ENCODE measurements at places on chromosomes 13 and 19. TPM values are rescaled to one million over a fixed set of nuclear protein-coding genes. Genes with fewer than 3 reads are reported as not detected.

GRCh38 chr13:41018602-41018948 lies 541 bp downstream of the ELF1 start:
- H3K4me1 ChIP-seq: peaks cover 13% of the 10 kb centered on the region
- no peak for DNase-seq
- no peaks in the 10 kb centered on the region for H3K27me3 ChIP-seq

DNA sequence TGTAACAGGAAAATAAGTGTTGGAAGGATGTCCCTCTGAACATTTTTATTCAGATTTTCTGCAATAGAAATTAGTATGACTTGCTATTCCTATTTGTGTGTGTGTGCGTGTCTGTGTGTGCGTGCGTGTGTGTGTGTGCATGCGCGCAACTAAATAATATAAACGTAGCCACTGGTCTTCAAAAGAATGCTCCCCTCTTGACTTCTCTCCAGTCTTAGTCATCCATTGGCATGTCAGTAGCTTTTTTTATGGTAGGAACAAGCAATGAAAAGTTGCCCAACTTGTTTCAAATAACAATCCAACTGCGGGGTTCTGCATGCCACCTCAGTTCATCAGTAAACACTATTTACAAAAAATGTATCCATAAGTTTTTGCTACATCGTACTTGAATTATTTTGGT lies 249.6 kb downstream of the GPC6 start:
- H3K36me3 ChIP-seq: no peaks in the 10 kb centered on the region
- H3K27me3 ChIP-seq: no peaks in the 10 kb centered on the region
- H3K27ac ChIP-seq: no peak overlapping the region

DNA sequence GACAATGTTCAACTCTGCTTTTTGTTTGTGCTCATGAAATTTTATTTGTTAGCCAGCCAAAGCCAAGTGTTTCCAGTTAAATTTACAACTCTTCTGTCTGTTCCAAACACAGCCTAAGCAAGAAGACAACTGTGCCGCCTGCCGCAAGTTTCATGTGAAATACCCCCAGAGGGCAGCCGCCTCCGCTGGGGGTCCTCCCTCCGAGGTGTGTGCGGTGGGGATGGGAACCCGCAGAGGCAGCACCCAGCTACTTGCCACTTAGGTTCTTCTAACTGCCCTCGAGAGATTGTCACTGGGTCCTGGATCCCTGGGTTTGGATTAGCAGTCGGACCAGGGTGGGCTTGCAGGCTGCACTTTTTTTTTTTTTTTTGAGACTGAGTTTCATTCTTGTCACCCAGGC lies 28.5 kb downstream of the ATP11A start:
- DNase-seq: no peak
- H3K36me3 ChIP-seq: peaks cover 4% of the 10 kb centered on the region
- H3K27me3 ChIP-seq: no peaks in the 10 kb centered on the region
- H3K4me3 ChIP-seq: no peak overlapping the region

DNA sequence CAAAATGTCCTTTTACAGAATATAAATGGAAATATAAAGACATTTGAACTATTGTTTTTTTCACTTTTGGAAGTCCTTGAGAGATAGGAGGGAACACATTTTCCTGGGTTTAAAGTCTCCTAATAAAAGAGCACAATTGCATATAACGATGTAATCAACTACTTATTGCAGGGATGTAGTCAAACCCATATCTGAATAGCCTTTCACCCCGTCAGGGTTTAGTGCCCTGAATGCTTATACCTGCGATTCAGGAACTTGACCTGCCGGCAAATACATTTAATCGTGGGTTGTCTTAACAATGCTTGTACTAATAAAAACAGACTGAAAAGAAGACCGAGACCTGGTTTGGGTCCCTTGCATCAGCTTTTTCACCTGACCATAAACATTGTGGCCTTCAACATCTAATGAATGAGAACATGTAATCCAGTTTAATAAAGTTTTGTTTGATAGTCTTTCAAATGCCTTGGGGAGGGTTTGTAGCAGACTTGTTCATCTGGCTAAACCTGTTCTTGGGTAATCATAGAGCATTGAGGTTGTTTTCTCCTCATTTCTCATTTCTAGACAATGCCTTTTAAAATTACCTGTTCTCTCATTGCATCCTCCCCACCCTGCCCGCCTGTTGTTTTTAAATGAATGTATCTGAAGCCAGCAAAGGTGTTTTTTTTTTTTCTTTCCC lies 7.0 kb downstream of the KLF5 start:
- H3K36me3 ChIP-seq: peaks cover 82% of the 10 kb centered on the region
- H3K4me1 ChIP-seq: peaks cover 7% of the 10 kb centered on the region
- H3K27ac ChIP-seq: no peak overlapping the region
- no peak overlapping the region for H3K4me3 ChIP-seq
- no peaks in the 10 kb centered on the region for H3K27me3 ChIP-seq

GRCh38 chr19:50203281-50204080 lies at the start of gene MYH14:
MYH14 (plus strand) TSS chr19:50203622; CDS start chr19:50210366, 6,744 bp downstream.
- no peaks in the 10 kb centered on the region for H3K4me1 ChIP-seq
- peak; percentile 98 for DNase-seq
- no peak within 1 kb of the TSS for H3K4me3 ChIP-seq
- H3K27me3 ChIP-seq: peaks cover 21% of the 10 kb centered on the region
- H3K27ac ChIP-seq: no peak within 1 kb of the TSS
- H3K36me3 ChIP-seq: no peaks in the 10 kb centered on the region

GRCh38 chr19:2607712-2608601 lies 94.5 kb downstream of the GNG7 start:
- H3K4me3 ChIP-seq: no peak overlapping the region
- no peak overlapping the region for H3K27ac ChIP-seq
- H3K4me1 ChIP-seq: no peaks in the 10 kb centered on the region
- no peak for DNase-seq
- H3K27me3 ChIP-seq: no peaks in the 10 kb centered on the region

DNA sequence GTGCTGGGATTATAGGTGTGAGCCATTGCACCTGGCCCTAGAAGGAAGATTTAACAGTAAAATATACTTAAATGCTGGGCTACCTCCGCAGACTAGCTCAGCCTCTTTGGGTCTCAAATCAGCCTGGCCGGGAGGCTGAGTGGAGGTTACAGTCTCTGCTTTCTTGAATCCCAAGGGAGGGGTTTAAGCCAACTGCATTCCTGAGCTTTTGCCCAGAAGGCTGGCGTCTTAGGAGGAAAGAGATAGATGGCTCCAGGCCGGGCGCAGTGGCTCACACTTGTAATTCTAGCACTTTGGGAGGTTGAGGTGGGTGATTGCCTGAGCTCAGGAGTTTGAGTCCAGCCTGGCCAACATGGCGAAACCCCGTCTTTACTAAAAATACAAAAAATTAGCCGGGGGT lies 623 bp upstream of the C5AR1 start:
- H3K27ac ChIP-seq: no peak overlapping the region
- H3K4me1 ChIP-seq: no peaks in the 10 kb centered on the region
- H3K4me3 ChIP-seq: no peak overlapping the region
- DNase-seq: no peak
- H3K36me3 ChIP-seq: no peaks in the 10 kb centered on the region

GRCh38 chr19:24052811-24053210 lies 34.2 kb upstream of the ZNF254 start:
- no peak for DNase-seq
- H3K27me3 ChIP-seq: no peaks in the 10 kb centered on the region
- H3K4me1 ChIP-seq: no peaks in the 10 kb centered on the region
- no peak overlapping the region for H3K4me3 ChIP-seq

DNA sequence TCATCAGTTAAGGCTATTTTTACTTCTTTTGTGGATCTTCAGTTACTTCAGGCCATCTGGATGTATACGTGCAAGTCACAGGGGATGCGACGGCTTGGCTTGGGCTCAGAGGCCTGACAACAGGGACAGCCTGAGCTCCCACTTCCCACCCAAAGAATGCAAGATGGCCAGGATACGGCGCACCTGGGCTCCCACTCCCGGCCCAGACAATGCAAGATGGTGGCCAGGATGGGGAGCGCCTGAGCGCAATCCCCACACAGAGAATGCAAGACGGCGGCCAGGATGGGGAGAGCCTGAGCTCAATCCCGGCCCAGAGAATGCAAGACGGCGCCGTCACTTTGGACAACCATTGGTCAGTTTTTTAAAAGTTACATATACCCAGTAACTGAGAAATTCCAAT lies 25.3 kb upstream of the MIER2 start:
- no peak overlapping the region for H3K4me3 ChIP-seq
- H3K27ac ChIP-seq: no peak overlapping the region
- no peaks in the 10 kb centered on the region for H3K4me1 ChIP-seq
- no peaks in the 10 kb centered on the region for H3K36me3 ChIP-seq

- H3K27ac ChIP-seq: no peak overlapping the region
- H3K4me1 ChIP-seq: peaks cover 15% of the 10 kb centered on the region
- H3K36me3 ChIP-seq: no peaks in the 10 kb centered on the region
- DNase-seq: no peak
- H3K4me3 ChIP-seq: peak overlapping the region; percentile 84
These were observed 835 bp downstream of the RSPH6A start for GRCh38 chr19:45814166-45814780.

DNA sequence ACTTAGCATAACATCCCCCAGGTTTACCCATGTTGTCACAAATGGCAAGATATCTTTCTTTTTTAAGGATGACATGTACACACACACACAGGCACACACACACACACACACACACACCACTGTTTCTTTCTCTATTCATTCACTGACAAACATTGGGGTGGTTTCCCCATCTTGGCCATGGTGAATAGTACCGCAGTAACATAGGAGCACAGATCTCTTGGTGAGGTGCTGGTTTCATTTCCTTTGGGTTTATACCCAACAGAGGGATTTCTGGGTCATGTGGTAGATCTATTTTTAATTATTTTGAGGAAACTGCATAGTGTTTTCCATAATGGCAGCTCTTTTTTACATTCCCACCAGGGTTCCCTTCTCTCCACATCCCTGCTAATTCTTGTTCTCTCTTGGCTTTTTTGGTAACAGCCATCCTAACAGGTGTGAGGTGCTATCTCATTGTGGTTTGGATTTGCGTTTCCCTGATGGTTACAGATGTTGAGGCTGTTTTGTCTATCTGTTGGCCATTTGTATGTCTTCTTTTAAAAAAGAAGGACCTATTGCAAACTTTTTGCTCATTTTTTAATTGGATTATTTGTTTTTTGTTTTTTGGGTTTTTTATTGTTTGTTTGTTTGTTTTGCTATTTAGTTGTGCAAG lies 251.7 kb upstream of the IRS2 start:
- no peaks in the 10 kb centered on the region for H3K27me3 ChIP-seq
- DNase-seq: no peak
- H3K4me1 ChIP-seq: no peaks in the 10 kb centered on the region
- H3K36me3 ChIP-seq: no peaks in the 10 kb centered on the region

DNA sequence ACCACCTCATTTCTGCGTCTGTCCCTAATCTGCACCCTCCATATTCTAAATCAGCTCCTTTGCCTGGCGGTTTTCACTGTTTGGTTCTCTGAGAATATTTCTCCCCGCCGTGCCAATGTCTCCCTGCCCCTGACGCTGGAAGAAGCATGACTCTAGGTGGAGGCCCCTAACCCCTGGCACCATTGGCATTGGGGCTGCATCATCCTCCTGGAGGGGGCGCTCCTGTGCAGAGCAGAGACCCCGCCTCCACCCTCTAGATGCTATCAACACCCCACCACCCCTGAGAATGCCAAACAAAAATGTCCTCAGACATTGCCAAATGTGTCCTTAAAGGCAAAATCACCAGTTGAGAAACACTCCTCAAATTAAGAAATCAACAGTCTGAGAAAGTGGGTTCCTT lies 6.5 kb downstream of the ZSCAN5B start:
- H3K27me3 ChIP-seq: no peaks in the 10 kb centered on the region
- no peak overlapping the region for H3K27ac ChIP-seq
- no peaks in the 10 kb centered on the region for H3K4me1 ChIP-seq

GRCh38 chr19:44925114-44925891 lies 10.9 kb downstream of the APOC1 start:
- H3K36me3 ChIP-seq: no peaks in the 10 kb centered on the region
- no peak for DNase-seq
- H3K27ac ChIP-seq: no peak overlapping the region
- H3K4me3 ChIP-seq: no peak overlapping the region
- H3K27me3 ChIP-seq: no peaks in the 10 kb centered on the region
- H3K4me1 ChIP-seq: no peaks in the 10 kb centered on the region

- no peaks in the 10 kb centered on the region for H3K36me3 ChIP-seq
- H3K27ac ChIP-seq: no peak overlapping the region
- no peak overlapping the region for H3K4me3 ChIP-seq
- H3K27me3 ChIP-seq: no peaks in the 10 kb centered on the region
These were observed 17.6 kb downstream of the ACOD1 start for GRCh38 chr13:76965759-76966421.

GRCh38 chr13:77328819-77329132 lies 1.9 kb upstream of the MYCBP2 start:
- peak overlapping the region; percentile 90 for H3K4me3 ChIP-seq
- no peaks in the 10 kb centered on the region for H3K36me3 ChIP-seq

GRCh38 chr13:22017226-22017625 lies 346.4 kb downstream of the FGF9 start:
- H3K36me3 ChIP-seq: no peaks in the 10 kb centered on the region
- no peak for DNase-seq
- no peak overlapping the region for H3K4me3 ChIP-seq

- H3K27me3 ChIP-seq: no peaks in the 10 kb centered on the region
- H3K4me1 ChIP-seq: no peaks in the 10 kb centered on the region
- no peaks in the 10 kb centered on the region for H3K36me3 ChIP-seq
- no peak for DNase-seq
- no peak overlapping the region for H3K4me3 ChIP-seq
These were observed 53.4 kb upstream of the KLF12 start for GRCh38 chr13:74187564-74187963.

DNA sequence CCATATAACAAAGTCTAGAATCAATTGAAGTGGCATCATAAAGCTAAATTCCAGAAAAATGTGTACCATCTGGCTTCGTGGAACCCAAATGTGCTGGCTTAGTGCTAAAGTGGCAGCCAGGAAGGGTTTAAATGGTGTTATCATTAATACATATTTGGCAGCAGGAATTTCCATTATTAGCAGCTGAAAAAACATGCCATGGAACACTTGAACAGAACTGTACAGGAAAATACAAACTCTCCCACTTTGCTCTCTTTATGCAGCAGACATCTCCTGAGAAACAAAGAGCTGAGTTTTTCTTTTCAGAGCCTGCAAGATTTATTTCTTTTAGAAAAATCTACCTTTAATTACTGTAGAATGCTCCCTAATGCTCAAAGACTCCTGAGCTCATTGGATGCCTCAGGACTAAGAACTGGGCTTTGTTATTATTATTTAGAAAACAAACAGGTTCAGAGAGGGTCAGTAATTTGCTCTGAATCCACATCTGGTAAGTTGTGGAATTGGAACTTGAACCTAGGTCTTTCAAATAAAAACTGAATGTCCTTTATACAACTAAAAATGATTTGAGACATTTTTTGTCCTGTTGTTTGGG lies 179.0 kb downstream of the LACC1 start:
- peaks cover 20% of the 10 kb centered on the region for H3K27me3 ChIP-seq
- no peak overlapping the region for H3K27ac ChIP-seq
- H3K36me3 ChIP-seq: no peaks in the 10 kb centered on the region
- peaks cover 2% of the 10 kb centered on the region for H3K4me1 ChIP-seq
- H3K4me3 ChIP-seq: no peak overlapping the region

GRCh38 chr19:49422407-49423070 lies 702 bp downstream of the PTH2 start:
- H3K27ac ChIP-seq: no peak overlapping the region
- DNase-seq: peak; percentile 93
- no peaks in the 10 kb centered on the region for H3K4me1 ChIP-seq

The SLITRK1 gene
- 0.28 TPM for total RNA-seq

The RNASEH2B gene
- 23.4 TPM for total RNA-seq

The APOE gene
- 2,595 TPM for total RNA-seq

The PRODH2 gene
- 1.0 TPM for total RNA-seq

The ZNF763 gene
- 3.6 TPM for total RNA-seq

The HCN2 gene
- 0.15 TPM for total RNA-seq

The NECTIN2 gene
- total RNA-seq: 254 TPM

The LILRA1 gene
- total RNA-seq: not detected
